ENCODE measurements at places on chromosomes 12 and 14.

- no peak for DNase-seq
Measured at GRCh38 chr12:1881936-1882335, 36.5 kb downstream of the CACNA2D4 start.

- DNase-seq: no peak
Measured at GRCh38 chr12:92488735-92489134, 214.1 kb upstream of the PLEKHG7 start.

GRCh38 chr14:69398818-69399210 is 322 bp downstream of the SLC39A9 start:
- DNase-seq: no peak

- DNase-seq: peak; percentile 72
Measured at GRCh38 chr12:122350141-122350848, 72.2 kb downstream of the CLIP1 start.

- DNase-seq: peak; percentile 79
Measured at GRCh38 chr12:12272869-12273268, 6.0 kb upstream of the LRP6 start.

DNA sequence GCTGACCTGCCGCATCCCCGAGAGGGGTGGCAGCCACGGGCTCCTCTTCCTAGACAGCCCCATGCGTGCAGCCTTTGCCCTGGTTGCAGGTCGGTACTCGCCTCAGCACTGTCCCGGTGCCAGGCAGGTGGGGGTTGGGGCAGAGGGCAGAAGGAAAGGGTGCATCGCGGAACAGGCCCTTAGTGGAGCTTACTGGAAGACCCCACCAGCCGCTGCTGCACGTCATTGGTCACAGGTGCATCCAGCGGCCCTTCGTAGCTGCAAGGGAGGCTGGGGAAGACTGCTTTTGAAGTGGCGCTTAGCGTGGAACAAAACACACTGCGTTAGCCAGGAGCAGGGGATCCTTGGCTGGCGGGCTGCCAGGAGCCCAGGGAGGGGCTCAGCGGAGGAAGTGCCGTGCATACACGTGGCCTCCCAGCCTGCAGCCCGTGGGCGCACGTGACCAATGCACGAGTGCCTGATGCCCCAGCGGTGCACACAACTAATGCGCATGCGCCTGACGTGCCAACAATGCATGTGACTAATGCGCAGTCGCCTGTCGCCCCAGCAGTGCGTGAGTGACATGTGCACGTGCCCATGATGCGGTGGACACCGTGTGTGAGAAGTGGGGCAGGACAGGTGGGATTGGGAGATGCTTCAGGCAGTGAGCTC is 5.0 kb upstream of the EP400 start:
- DNase-seq: no peak

DNA sequence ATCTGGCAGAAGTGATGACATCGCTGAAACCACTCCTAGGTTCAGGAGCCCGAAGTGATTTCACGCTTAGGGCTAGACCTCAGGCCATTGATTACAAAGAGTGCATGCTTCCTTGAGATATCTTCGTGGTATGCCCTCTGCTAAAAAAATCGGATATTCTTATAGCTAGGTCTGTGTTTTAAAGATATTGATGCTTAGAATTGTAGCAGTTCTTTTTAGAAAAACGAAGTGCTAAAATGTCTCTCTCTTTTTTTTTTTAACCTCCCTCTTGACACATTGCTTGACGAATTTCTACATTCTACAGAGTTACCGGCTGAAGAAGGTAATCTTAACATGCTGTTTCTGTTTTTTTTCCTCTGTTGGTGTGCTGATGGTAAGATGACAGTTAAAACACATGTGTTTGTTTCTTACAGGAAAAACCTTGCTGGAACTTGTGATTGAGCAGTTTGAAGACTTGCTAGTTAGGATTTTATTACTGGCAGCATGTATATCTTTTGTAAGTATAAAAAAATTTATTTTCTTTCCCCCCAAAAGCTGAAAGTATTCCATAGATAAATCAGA is 1.3 kb downstream of the ATP2A2 start:
- DNase-seq: no peak

- DNase-seq: peak; percentile 100
Measured at GRCh38 chr12:104695453-104696148, 238.9 kb downstream of the CHST11 start.

DNA sequence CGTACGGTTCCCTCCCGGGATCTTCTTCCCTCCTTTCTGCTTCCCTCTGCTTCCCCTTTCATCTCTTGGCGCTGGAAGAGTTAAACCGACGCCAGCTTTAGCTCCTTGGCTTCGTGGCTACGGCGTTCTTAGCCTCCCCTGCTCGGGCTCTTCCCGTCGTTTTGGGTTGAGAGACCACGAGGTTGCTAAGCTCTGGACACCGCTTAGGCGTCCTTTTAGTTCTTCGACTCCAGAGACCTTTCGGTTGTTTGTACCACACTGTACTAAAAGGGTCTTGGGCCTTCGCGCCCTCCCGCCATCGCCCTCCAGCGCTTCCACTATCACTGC is 545 bp downstream of the CPSF2 start:
- peak; percentile 31 for DNase-seq

GRCh38 chr12:127041985-127042625 is 1224.9 kb upstream of the TMEM132C start:
- no peak for DNase-seq

GRCh38 chr12:95859344-95859816 is 628 bp downstream of the SNRPF start:
- DNase-seq: peak; percentile 38

- no peak for DNase-seq
Measured at GRCh38 chr14:105398726-105399465, 558 bp downstream of the TEX22 start.

DNA sequence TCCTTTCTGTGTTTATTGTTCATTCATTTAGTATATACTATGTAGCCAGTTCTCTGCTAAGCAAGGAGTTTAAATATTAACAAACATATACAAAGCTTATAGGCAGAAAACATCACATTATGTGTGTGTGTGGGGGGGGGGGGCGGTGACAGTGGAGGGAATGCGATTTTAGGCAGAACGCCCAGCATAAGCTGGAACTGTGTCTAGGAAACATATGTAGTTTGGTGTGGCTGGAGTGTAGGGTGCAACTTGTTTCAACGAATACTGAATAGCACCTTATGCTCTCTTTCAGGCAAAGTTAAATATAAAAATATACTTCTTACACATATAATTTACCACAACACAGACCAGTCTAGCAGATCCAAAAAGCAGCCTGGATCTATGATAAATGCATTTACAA is 980.6 kb downstream of the SLC6A15 start:
- no peak for DNase-seq

DNA sequence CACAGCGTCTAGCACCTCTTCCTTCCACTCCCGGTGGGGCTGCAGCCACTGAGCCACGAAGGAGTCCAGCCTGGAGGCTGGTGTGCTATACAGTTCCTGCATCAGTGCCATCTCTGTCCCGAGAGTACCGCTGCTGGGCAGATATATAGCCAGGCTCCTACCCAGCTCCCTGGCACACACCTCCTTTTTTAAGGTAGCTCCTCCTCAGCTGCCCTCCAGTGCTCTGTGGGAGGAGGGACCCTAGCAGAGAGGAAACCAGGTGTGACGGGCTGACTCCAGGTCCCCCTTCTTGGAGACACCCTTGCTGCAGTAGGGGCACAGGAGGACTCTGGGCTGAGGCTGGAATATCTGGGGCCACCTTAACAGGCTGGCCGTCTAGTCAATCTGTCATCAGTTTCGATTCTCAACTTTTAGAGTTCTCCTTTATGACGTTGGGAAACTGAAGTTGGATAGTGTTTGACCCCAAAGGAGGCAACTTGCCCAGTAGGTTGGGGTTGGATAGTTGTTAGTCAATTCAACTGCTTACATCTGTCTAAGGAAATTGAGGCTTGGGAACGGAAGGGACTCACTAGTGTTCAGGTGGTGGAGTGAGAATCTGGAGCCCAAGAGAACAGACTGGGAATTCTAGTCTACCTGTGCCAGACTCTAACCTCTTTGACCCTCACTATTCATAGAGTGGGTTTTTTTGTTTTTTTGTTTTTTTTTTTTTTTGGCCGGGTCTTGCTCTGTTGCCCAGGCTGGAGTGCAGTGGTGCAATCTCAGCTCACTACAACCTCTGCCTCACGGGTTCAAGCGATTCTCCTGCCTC is at the start of gene OASL:
TSS of gene OASL (minus strand) at position 386 of the 808 bp plus-strand sequence. CDS start at position 111, 275 bp downstream.
- no peak for DNase-seq

GRCh38 chr12:48388938-48389337 is 38.2 kb upstream of the ZNF641 start:
- DNase-seq: peak; percentile 58

DNA sequence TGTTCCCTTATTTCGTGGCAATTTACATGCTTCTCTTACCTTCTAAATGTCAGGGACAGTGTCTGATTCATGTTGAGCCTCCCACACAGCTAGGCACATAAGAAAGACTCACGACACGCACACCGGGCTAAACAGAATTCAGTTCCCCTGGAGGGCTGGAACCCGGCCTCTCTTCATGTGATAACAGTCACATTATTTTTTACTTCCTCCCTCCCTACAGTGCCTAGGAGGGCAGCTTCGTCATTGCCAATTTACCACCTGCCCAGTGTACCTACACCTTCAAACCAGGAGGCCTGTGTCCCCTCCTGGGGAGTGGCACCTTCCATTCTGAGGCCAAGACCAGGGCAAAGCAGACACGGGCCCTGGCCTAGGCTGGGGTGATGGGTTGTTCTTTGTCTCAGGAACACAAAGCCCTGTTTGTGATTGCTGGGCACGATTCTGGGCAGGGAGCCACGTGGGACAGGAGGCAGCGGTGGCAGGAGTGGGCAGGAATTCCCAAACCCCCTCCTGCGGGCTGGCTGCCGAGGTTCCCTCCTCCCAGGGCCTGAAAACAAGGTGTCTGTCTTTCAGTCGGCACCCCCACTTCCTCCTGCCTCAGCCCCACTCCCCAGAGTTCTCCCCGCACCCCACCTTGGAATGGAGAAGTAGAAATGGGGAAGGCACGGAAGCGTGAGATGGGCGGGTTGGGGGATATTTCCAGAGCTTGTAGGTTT is 6.8 kb upstream of the RASAL1 start:
- DNase-seq: no peak

DNA sequence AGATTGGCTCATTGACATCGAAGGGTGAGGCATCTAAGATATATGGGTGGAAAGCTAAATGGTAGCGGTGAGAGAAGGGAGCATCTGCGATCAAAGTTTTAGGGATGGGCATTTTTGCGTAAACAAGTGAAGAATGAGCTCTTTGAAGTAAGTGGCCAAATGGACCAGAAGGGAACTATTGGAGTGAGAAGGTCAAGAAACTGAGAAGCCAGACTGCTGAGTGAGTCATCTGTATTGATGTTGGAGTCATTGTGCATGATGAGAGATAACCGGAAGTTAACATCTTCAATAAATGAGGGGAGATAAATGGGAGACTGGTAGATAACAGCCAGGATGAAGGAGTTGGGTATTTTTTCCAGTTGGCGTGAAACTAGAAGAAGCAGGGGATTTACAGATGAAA is 271.9 kb upstream of the PDE3A start:
- DNase-seq: peak; percentile 8

- DNase-seq: no peak
Measured at GRCh38 chr12:67546746-67547145, 101.8 kb upstream of the DYRK2 start.

DNA sequence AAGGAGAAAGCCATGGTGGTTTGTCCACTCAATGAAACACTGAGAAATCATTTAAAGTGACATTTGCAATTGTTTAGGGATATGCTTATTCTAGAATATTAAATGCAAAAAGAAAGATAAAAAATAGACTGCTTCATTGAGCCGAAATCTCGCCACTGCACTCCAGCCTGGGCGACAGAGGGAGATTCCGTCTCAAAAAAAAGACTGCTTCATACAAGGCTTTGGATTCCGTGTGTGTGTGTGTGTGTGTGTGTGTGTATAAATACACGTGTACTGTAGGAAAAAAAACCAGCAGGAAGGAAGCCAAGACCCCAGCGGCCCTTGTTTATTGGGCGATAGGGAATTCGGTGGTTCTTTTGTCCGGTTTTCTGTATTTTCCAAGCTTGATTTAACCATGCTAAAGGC is 3.2 kb upstream of the ZNF839 start:
- peak; percentile 78 for DNase-seq

GRCh38 chr14:58633831-58634230 is 3.9 kb upstream of the DACT1 start:
- DNase-seq: peak; percentile 73

- DNase-seq: no peak
Measured at GRCh38 chr12:96131230-96131788, 62.9 kb upstream of the ELK3 start.

DNA sequence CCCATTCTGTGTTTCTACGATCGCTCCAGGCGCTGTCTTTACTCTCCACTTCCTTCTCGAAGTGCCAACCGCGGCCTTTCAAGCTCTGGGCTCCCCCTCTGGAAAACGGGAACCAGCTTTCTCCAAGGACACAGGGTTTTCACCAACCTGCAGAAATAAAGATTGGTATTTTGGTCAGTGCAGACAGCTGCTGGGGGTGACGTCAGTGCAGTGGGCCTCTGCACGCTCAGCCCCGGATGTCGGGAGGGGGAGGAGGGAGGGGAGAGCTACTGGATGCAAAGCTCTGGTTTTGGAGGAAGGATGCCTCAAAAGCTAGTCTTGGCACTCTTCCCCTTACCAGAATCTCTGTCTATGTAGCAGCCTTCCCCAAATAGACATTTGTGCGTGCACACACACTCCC is 19.9 kb downstream of the HRK start:
- DNase-seq: peak; percentile 72

- no peak for DNase-seq
Measured at GRCh38 chr14:21023174-21023573, 1.7 kb downstream of the NDRG2 start.

- DNase-seq: no peak
Measured at GRCh38 chr12:40225337-40225983, 663 bp downstream of the LRRK2 start.

DNA sequence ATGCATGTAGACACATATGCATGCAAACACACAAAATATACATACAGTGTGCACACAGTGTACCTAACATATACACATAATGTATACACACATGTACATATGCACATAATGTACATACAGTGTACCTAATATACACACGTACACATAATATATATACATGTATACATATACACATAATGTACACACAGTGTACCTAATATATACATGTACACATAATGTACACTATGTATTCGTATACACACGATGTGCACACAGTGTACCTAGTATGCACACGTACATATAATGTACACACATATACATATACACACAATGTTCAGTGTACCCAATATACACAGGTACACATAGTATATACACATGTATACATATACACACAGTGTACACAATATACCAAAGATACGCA is 70.0 kb downstream of the DNAH10 start:
- DNase-seq: no peak

DNA sequence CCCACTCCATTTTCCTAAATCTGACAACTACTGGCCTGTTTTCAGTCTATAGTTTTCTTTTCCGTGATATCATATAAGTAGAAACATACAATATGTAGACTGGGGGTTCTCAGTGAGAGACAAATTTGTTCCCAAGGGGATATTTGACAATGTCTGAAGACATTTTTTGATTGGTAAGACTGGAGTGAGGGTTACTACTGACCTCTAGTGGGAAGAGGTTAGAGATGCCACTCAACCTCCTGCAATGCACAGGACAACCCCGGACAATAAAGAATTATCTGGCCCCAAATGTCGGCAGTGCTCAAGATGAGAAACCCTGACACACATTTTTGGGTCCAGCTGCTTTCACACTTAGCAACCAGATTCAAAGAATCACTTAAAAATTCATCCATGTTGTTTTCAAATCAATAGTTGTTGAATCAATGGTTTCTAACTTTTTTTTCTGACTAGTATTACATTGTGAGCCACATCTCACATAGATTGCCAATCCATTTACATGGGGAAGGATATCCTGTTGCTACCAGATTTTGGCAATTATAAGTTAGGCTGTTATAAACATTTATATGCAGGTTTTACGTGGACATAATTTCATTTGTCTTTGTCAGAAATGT is 307.1 kb downstream of the RPL10L start:
- DNase-seq: peak; percentile 2

- DNase-seq: no peak
Measured at GRCh38 chr12:31488737-31489338, 102.1 kb downstream of the DENND5B start.

Measured in astrocyte (in vitro differentiated cells and primary cell).